ENCODE measurements at places on chromosomes 12 and 14. TPM values are rescaled to one million over a fixed set of nuclear protein-coding genes. Genes with fewer than 3 reads are reported as not detected.

KLHDC1 gene
- 1.0 TPM for total RNA-seq

AGAP2 gene
- 38.4 TPM for total RNA-seq

SERPINA6 gene
- total RNA-seq, result not detected

SLC6A15 gene
- total RNA-seq, result not detected

PNP gene
- 167 TPM for total RNA-seq

AMN gene
- total RNA-seq, result 0.49 TPM

DNA sequence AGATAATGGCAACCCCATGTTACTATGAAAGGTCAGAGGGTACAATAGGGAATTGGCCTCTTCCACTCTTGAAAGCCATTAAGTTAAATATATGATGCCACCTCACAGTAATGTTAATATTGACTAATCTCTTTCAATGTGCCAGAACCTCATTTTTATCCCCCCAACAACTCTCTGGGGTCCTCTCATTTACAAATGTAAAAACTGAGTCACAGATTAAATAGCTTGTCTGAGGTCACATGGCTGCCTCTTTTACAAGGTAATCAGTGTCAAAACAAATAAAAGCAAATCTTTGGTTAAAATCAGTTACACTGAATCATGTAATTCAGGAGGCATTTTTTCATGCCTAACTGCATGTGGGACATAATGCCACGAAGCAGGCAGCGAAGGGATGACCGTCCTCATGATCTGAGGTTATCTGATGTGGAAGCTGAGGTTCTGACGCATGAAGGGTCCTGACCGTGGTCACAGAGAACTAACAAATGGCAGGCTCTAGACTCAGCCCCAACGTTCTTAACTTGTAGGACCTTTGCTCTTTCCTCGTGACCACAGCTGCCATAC is 78.5 kb downstream of the PTPN21 start:
- DNase-seq, result no peak

- DNase-seq, result no peak
These were observed 41.0 kb downstream of the TRAFD1 start for GRCh38 chr12:112166051-112167015.

DNA sequence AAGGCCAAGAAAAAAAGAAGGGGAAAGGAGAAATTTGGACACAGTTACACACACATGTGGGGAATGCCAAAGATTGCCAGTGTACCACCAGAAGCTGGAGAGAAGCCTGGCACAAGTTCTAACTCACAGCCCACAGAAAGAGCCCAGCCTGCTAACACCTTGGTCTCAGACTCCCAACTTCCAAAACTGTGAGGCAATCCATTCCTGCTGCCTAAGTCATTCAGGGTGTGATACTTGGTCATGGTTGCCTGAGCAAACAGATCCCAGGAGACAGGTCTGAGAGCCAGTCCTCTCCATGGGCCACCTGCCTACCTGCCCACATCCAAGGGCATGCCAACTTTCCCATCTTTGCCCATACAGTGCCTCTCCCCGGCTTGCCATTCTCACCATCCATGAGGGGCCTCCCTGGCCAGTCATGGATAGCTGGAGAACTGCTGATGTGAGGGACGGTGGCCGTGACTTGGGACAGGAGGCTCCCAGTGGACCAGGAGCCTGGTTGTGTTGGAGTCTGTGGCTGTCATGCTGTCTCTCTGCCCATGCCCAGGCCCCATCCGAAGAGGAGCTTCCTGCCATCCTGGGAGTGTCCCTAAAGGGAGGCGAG is 198.0 kb upstream of the RTL1 start:
- DNase-seq, result no peak

- no peak for DNase-seq
These were observed 2.9 kb downstream of the MYL2 start for GRCh38 chr12:110917467-110917866.

- no peak for DNase-seq
These were observed 7.4 kb downstream of the RPL6 start for GRCh38 chr12:112401903-112402498.

GRCh38 chr12:41223600-41223999 is 35.5 kb downstream of the PDZRN4 start:
- no peak for DNase-seq

DNA sequence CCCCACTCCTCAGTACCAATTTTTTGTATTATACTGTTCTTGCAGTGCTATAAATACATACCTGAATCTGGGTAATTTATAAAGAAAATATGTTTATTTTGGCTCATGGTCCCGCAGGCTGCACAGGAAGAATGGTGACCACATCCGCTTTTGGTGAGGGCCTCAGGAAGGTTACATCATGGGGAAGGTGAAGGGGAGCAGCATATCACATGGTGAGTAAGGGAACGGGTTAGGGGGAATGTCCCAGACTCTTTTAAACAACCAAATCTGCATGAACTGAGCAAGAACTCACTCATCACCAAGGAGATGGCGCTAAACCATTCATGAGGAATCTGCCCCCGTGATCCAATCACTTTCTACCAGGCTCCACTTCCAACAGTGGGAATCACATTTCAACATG is 40.0 kb downstream of the OSBPL8 start:
- no peak for DNase-seq

All from activated naive CD4-positive, alpha-beta T cell treated with anti-CD3 and anti-CD28 coated beads, Interleukin-2, amount 50 U/mL, for 72 hours (primary cell).